Right ventricle myocardium superior (tissue), 1 donor: ENCODE measurements at places on chromosomes 4 and X. TPM values are rescaled to one million over a fixed set of nuclear protein-coding genes. Genes with fewer than 3 reads are reported as not detected.

GNRHR gene
- total RNA-seq = not detected

ZNF182 gene
- total RNA-seq = 3.1 TPM

EIF2S3 gene
- 64.4 TPM for total RNA-seq

SYNPO2 gene
- 196 TPM for total RNA-seq

BEX5 gene
- total RNA-seq = 0.97 TPM

BRS3 gene
- total RNA-seq = not detected

TEC gene
- 1.7 TPM for total RNA-seq

TMEM175 gene
- total RNA-seq = 14.9 TPM

MAP7D3 gene
- 11.4 TPM for total RNA-seq

SLC10A4 gene
- not detected for total RNA-seq

GRCh38 chrX:116292183-116292582, 121.6 kb downstream of the AGTR2 start:
- no peak for DNase-seq

DNA sequence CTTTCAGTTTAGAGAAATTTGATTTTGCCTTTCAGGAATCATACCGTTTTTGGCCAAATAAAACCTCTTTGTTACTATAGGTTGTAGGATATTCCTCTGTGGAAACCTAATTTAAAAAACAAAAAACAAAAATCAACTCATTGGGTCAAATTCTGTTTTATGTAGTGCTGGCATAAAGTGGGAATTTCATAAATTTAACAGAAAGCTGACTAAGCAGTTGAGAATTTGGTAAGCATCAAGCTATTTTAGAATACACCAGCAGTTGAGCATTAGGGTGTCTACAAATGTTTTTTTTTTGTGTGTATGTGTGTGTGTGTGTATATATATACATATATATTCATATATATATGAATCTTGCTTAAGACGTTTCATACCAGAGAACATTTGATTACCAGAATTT, 47.4 kb downstream of the C4orf33 start:
- no peak for DNase-seq

- DNase-seq = peak; percentile 22
Measured at GRCh38 chr4:8836664-8837171, 34.9 kb downstream of the HMX1 start.

DNA sequence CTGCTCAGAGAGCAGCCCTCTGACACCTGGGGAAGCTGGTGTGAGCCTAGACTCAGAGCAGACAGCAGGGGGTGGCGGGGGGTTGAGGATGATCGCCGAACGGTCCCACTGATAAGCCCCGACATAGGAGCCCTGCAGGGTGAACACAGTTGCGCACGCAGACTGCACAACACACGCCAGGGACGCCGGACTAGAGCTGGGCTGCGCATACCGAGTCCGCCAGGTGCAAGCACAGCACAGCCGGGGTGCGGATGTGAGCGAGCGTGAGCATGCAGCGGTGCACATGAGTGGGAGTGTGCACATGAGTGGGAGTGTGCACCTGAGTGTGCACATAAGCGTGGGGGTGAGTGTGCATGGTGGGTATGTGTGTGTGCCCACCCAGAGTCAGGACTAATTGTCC, 36.7 kb downstream of the FAM53A start:
- DNase-seq = no peak

DNA sequence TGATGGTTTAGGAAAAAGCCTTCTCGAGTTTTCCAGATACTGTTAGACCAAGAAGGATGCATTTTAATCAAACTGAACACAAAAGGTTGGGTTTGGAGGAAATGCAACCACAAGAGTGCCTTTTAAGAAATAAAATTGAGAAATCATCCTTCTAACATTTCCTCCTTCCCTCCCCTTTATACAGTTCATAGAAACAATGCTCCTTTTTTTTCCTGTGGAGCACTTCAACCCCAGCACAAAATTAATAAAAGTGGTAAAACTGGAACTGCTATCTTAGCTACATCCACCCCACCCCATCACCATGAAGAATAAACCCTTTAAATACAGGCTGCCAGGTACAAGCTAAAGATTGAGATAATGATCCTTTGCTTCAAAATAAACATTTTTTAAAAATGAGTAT, 211.1 kb downstream of the RELL1 start:
- no peak for DNase-seq

DNA sequence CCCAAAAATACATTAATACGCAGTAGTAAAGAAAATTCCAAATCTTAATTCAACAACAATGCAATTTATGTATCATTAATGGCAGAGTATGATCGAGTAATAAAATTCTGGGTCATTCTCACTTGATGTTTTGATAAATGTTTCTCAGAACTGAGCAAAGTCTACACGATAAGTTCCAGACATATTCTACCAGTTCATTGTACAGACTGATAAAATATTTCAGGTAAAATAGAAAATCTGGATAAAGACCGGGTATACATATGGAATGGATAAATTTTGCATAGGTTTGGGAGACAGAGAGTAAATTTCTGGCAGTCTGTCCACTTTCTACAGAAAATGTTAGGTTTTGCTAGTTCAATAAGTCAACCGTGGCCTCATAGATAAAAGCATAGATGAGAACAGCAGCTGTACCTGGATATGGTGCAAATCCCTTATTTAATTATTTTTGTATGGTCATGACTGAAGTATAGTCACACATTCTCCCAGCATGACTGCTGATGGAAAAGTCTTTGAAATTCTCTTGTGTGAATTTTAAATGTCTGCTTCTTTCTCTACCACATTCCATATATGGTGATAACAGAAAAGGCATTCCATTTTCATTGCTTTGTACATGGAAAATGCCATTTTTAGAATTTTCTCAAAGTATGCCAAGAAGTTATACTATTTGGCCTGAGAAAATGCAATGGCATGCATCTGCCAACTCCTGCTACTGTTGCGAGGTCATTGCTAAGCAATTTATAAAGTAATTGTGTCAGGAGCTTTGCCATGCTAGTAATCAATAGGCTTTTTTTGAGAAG, 301.9 kb upstream of the ARSJ start:
- no peak for DNase-seq

DNA sequence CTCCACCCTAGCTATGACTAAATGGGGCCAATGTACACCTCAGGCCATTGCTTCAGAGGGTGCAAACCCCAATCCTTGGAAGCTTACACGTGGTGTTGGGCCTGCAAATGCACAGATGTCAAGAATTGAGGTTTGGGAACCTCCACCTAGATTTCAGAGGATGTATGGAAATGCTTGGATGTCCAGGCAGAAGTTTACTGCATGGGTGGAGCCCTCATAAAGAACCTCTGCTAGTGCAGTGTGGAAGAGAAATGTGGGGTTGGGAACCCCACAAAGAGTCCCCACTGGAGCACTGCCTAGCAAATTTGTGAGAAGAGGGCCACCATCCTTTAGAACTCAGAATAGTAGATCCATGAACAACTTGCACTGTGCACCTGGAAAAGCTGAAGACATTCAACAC, 284.1 kb downstream of the ANTXR2 start:
- no peak for DNase-seq

- DNase-seq = no peak
Measured at GRCh38 chr4:6217716-6218381, 17.5 kb upstream of the JAKMIP1 start.

DNA sequence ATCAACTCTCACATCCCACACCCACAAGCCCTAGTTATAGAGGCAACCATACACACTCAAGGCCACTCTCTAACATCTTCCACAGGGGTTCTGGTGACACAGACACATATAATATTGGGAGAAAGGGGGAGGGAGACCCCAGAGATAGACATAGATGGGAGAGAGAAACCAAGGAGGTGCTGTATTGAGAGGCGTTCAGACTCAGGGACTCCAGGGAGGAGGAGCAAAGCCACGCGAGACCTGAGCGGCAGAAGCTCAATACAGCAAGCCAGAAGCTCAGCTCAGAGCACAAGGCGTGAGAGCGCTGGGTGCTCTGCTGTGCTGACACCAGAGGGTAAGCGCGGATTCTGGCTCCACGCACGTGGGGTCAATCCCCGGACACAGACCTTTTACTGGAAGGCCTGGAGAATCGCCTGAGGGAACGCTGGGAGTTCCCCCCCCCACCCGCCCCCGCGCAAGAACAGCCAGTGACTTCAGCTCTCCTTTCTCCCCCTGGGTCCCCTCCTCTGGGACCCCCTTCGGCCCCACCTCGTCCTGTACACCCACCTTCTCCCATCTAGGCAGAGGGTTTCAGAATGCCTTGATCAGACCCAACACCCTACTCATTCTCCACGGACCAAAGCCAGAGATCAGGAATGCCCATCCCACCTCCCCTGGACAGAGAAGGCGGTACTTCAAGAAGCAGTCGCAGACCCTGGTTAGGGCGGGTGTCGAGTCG, 8.7 kb downstream of the MSX1 start:
- no peak for DNase-seq

DNA sequence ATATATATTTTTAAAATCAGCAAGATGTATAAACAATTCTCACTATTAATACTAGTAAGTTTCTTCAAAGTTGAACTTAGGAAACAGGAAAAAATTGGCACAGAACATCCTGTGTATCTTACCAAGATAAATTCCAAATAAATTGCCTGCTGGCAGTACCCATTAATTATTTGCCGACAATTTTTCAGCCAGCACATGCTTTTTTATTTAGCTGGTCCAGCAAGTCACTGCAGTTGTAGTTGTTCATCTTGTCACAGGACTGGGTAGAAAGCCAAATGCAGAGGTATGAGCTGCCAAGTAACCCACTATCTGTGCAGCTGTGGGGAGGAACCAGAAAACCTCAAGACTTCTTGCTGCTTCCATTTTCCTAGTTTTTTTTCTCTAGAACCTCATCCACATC, 113.4 kb downstream of the PACRGL start:
- no peak for DNase-seq

DNA sequence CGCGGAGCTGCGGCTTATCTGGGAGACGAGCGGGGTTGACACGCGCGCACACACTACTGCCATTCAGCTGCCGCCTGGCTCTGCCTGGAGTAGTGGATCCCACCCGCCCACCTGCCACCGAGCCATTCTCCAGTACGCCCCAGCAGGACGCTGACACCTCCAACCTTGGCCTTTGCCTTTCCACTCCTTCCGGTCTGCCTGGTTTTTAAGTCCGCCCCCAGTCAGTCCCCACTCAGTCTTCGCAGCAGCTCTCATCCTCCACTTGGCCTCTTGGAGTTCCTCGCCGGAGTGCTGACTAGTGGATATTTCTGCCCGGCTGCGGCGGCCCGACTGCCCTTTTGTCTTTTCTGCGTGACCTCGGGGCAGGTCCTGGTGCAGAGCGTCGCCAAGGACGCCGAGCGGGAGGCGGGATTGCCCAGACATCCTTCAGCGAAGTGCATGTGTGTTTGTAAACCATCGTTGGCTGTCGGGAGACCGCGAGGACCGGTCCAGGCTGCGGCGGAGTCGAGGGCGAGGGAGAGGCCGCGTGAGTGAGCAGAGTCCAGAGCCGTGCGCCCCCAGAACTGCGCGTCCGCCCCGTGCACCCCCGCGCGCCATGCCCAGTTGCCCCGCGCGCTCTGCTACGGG, 1.1 kb downstream of the SLIT2 start:
- peak; percentile 64 for DNase-seq

GRCh38 chr4:15805583-15806517, 27.7 kb downstream of the CD38 start:
- DNase-seq = no peak

GRCh38 chrX:153783378-153784013, 2.7 kb downstream of the SRPK3 start:
- no peak for DNase-seq

GRCh38 chr4:68572653-68573170, 3.4 kb downstream of the UGT2B17 start:
- DNase-seq = no peak

- DNase-seq = no peak
Measured at GRCh38 chrX:111505783-111506182, 5.7 kb upstream of the SERTM2 start.

- DNase-seq = no peak
Measured at GRCh38 chr4:169573889-169574288, 38.5 kb downstream of the NEK1 start.

DNA sequence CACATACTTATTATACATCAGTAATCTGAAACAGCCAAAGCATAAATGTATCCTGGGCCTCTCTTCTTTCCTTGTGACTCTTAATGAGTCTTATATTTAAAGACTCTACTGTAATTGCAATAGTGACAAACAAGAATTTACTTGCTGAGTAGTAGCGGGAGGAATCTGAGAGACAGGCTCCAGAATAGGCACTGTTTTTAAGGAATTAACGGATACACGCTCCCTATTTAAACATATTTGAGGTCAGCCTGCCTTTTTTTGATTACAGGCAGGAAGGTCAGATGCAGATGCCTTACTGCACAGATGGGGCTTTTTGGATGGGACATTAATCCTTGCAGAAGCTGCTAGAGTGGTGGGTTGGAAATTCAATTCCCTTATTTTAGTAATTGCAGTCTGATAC, 196.3 kb upstream of the ANXA3 start:
- DNase-seq = no peak

DNA sequence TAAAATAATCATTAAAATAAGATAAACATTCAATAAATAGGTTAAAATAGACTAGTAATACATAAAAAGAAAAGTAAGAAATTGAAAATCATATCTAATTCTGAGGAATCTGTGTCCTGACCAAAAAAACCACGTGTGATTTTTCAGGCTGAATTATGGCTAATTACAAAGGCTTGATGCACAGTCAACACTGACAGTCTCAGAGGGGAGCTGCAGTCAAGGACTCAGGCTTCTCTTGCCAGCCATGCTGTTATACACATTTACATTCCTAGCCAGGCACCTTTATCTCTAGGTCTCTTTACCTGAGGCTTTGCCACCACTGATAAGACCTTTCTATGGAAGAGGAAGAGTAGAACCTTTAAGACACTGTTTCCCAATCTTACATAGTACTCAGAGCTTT, 1737.7 kb upstream of the PCDH10 start:
- no peak for DNase-seq

DNA sequence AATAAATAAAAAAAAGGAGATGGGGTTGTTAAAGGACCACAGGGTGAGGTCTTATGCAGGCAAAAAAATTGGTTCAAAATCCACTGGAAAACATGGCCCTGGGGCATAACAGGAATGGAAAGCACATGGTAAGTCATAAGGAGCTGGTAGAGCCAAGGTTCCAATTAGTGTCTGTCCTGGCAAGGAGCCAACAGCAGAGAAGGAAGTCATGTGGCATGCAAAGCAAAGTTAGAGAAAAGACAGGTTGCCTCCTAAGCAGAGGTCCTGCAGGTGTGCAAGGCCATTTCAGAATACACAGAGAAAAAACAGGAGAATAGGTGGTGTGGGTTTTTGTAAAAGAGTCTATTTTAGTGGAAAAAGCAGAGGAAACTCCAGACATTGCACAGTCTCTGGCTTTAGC, 1881.7 kb downstream of the ARAP2 start:
- no peak for DNase-seq
